ENCODE measurements at places on chromosomes 1 and 21.

DNA sequence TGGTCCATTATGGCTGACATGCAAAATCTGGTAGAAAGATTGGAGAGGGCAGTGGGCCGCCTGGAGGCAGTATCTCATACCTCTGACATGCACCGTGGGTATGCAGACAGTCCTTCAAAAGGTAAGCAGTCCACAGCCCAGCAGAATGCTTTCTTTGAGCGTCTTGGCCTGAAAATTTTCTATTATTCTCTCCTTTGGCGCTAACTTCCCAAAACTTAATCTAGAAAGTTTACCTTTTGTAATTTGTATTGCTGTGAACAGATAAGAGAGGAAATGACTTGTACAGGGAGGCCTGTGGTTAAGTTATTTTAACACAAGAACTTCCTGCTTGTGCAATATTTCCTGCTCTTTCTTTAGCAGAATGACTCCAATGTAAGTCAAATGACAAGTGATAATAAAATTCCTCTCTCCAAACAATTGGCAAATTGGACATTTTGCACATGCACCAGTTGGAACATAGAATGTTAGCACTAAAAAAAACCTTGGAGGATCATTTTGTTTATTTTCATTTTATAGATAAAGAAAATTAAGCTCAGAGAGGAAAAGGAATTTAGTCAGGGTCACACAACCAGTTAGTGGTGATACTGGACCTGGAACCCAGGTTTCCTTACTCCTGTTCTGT lies 18.9 kb downstream of the CAP1 start:
- DNase-seq, result peak; percentile 75

DNA sequence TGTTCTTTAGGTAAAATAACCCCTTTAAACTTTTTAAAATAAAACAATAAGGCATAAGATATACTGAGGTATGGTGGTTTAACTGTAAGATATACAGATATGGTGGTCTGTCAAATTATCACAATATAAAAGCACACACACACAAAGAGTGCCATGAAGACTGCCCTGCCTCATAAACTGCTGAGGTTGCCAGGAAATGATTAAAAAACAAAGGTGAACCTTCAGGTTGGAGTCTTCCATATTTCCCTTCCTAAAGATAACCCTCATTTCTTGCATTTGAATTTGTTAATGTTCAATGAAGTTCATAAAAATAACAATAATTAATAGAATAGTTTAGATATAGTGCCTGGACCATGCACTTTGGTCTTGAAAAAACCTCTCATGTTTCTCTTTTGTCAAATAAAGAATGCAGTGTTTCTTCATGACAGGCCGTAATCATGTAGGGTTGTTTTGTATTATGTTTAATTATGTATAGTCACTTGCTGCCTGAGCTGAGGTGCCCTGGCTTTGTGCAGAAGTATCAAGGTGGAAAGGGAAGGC lies 123.6 kb upstream of the B3GALT2 start:
- no peak for DNase-seq

DNA sequence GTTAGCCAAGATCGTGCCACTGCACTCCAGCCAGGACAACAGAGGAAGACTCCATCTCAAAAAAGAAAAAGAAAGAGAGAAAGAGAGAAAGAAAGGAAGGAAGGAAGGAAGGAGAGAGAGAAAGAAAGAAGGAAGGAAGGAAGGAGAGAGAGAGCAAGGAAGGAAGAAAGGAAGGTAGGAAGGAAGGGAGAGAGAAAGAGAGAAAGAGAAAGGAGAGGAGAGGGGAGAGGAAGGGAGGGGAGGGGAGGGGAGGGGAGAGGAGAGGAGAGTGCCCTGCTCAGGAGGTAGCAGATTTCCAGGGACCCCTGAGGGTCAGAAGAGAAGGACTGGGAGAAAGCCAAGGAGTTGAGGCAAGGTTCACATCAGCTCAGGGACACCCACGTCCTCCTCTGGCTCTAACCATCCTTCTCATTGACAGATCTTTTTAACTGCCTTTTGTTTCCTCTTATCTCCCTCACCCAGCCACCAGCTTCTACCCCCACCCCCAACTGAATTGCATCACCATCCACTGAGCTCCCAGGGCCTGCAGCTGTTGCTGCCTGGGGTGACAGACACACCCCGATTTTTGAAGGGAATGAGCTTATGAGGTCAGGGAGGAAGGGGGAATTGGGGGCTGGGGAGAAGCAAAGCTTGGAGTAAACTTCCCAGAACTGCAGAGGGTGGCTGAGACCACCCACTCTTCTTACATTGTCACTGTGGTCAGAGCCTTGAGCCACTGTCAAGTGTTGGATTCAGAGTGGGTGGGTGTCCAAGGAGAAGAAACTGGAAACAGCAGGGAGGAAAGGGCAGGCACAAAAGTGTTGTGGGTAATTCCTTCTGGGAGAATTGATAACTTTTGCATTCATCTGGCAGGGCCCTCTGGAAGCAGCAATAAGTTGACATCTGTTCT lies 91.6 kb downstream of the GLUL start:
- peak; percentile 79 for DNase-seq

DNA sequence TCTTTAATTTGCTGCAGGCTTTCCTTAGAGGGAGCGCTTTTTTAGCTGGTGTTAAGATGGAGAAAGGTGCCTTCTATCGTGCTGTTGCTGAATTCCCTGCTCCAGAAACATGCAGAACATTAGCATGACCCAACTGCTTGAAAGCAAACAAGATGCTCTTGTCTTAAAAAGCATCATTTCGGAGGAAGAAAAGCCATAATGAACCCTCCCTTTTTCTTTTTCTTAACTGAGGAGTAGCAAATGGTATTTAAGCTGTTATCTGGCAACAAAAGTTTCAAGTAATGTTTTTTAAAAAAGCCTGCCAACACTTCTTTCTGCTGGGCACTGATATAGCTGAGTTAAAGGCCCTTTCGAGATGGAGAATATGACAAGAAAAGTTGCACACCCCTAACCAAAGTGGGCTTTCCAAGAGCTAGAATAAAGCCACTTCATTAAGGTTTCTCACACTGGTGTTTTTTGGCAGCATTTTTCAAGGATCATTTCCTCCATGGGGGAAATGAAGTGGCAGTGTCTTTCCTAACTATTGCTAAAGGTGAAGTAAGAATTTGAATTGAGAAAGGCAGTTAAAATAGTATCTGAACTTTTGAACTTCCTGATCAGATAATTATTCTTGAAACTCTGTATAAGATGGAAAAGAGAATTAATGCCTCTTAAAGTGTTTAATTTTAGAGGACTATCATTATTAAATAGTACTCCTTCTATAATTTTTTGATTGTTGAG lies 38.8 kb downstream of the ST6GALNAC5 start:
- DNase-seq, result no peak

DNA sequence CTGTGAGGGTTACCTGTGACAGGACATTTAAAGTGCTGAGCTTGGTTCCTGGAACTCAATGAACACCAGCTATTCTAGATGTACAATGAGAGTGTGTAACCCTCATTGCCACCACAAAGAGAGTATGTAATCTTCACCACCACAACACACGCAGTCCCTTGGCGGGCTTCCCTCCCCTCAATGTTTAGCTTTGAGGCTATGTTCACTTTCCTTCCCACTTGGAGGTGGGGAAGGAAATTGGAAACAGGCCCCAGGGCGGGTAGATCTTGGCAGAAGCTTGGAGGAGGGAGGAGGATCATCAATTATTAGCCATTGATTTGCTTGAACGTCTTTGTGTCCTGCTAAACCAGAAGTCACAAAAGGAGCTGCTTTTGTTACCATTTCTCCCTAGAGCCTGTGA lies 8.3 kb upstream of the COL16A1 start:
- no peak for DNase-seq

GRCh38 chr1:200668514-200669313 lies 993 bp downstream of the DDX59 start:
- peak; percentile 25 for DNase-seq

DNA sequence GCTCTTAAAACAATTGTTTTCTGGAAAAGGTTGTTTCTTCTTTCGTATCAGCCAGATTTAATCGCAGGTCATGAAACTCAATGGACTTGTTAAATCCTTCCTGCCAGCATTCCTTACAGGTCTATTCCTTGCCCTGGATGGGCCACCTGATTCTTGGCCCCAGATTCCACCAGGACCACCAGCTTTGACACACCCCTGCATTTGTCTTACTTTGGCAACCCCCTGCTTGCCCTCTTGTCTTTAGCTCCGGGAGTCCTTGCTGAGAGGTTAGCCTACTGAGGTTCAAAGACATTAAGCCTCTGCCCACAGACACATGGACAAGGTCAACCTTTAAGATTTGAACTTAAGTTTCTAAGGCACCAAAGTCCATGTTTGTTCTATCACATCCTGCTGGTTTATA lies 27.1 kb upstream of the DAB1 start:
- DNase-seq, result no peak

- DNase-seq, result no peak
Observed at GRCh38 chr1:145879775-145880174, 5.9 kb downstream of the ANKRD35 start.

- no peak for DNase-seq
Observed at GRCh38 chr21:36522219-36522808, 42.4 kb upstream of the CLDN14 start.
